ENCODE measurements at places on chromosomes 11 and 22.

DNA sequence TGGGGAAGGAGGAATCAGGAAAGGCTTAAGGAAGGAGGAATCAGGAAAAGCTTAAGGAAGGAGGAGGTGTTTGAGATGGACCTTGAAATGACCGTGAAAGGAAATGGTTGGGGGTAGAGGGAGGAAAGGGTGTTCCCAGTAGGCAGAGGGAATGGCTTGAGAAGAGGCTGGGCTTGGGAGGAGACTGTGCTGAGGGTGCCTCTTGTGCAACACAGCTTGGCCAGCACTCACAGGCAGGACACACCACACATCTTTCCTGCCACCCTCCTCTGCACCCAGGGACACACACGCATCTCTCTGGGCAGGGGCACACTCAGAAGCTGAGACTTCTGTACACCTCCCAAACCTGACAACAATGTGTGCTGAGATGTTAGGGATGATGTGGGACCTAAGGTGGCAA lies 151.4 kb downstream of the FBXO7 start:
- no peaks in the 10 kb centered on the region for H3K27me3 ChIP-seq
- peaks cover 20% of the 10 kb centered on the region for H3K4me1 ChIP-seq
- no peak overlapping the region for H3K27ac ChIP-seq
- DNase-seq, result no peak

DNA sequence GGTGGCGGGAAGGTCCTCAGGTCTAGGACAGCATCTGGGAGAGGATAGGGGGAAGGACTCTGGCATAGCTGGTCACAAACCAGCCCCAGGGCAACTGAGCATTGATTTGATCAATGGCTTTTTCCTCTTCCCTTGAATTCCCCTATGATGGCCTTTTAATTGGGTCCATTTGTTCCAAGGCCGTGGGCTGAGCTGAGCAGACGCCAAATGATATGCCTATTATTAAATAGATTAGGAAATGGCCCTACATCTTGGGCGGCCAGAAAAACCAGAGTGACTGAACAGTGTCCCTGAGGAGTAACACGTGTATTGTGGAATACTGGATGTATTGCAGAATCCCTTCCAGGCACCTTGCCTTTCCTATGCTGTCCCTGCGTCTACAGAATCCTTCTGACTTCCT lies 26.7 kb upstream of the P2RY6 start:
- no peaks in the 10 kb centered on the region for H3K36me3 ChIP-seq
- H3K27ac ChIP-seq, result no peak overlapping the region
- H3K27me3 ChIP-seq, result no peaks in the 10 kb centered on the region
- no peak overlapping the region for H3K4me3 ChIP-seq

GRCh38 chr22:27318516-27318915 lies 483.0 kb downstream of the MN1 start:
- DNase-seq, result peak; percentile 91
- H3K27me3 ChIP-seq, result peaks cover 10% of the 10 kb centered on the region
- no peaks in the 10 kb centered on the region for H3K36me3 ChIP-seq
- H3K27ac ChIP-seq, result peak overlapping the region; percentile 96

- H3K4me1 ChIP-seq, result no peaks in the 10 kb centered on the region
- no peaks in the 10 kb centered on the region for H3K27me3 ChIP-seq
- H3K27ac ChIP-seq, result no peak overlapping the region
- H3K36me3 ChIP-seq, result no peaks in the 10 kb centered on the region
These were observed 107.8 kb upstream of the CHORDC1 start for GRCh38 chr11:90330632-90331031.

GRCh38 chr11:1935156-1936071 lies 11.7 kb upstream of the MRPL23 start:
- no peak for DNase-seq
- H3K36me3 ChIP-seq, result no peaks in the 10 kb centered on the region
- no peaks in the 10 kb centered on the region for H3K27me3 ChIP-seq
- no peak overlapping the region for H3K27ac ChIP-seq
- H3K4me3 ChIP-seq, result no peak overlapping the region

- no peak for DNase-seq
- peak overlapping the region; percentile 63 for H3K27ac ChIP-seq
- no peaks in the 10 kb centered on the region for H3K36me3 ChIP-seq
- no peaks in the 10 kb centered on the region for H3K27me3 ChIP-seq
- H3K4me1 ChIP-seq, result peaks cover 10% of the 10 kb centered on the region
These were observed 23.4 kb downstream of the CLPB start for GRCh38 chr11:72410956-72411355.

DNA sequence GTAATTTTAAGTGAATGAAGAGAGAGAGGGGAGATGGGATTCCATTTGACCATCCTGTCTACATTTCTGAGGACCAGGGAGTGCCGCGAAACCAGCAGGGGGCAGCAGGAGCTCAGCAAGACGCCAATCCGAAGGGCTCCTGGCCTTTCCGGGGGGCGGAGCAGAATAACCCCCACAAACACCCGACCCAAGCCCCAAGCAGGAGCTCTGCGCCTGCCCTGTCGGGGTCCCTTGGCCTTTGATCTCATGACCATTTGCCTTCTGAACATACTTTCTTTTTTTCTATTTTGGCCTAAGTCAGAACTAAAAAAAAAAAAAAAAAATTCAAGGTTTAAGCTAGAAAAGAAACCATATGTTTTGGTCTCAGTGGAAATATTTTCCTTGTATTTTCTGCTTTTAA lies 21.9 kb upstream of the SCN2B start:
- no peak overlapping the region for H3K4me3 ChIP-seq
- H3K36me3 ChIP-seq, result no peaks in the 10 kb centered on the region
- H3K27ac ChIP-seq, result peak overlapping the region; percentile 41
- peak; percentile 74 for DNase-seq
- no peaks in the 10 kb centered on the region for H3K27me3 ChIP-seq
- peaks cover 50% of the 10 kb centered on the region for H3K4me1 ChIP-seq

DNA sequence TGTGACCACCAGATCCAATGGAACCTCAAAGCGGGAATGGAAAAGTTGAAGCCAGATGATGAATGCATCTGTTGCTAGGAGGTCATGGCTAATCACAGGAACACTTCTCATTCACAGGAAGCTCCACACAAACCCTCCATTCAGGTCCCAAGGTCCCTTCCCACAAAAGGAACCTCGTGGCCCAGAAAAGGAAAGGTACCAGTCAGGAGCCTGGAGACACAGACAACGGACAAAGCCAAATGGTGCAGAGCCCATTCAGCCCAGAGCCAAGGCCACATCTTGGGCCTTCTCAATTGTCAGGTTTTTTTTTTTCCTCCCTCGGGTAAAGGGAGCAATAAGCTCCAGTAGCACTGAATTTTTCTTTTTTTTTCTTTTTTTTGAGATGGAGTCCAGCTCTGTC lies 87.0 kb downstream of the FAM168A start:
- H3K36me3 ChIP-seq, result no peaks in the 10 kb centered on the region
- H3K27ac ChIP-seq, result no peak overlapping the region
- H3K27me3 ChIP-seq, result no peaks in the 10 kb centered on the region
- H3K4me1 ChIP-seq, result no peaks in the 10 kb centered on the region

DNA sequence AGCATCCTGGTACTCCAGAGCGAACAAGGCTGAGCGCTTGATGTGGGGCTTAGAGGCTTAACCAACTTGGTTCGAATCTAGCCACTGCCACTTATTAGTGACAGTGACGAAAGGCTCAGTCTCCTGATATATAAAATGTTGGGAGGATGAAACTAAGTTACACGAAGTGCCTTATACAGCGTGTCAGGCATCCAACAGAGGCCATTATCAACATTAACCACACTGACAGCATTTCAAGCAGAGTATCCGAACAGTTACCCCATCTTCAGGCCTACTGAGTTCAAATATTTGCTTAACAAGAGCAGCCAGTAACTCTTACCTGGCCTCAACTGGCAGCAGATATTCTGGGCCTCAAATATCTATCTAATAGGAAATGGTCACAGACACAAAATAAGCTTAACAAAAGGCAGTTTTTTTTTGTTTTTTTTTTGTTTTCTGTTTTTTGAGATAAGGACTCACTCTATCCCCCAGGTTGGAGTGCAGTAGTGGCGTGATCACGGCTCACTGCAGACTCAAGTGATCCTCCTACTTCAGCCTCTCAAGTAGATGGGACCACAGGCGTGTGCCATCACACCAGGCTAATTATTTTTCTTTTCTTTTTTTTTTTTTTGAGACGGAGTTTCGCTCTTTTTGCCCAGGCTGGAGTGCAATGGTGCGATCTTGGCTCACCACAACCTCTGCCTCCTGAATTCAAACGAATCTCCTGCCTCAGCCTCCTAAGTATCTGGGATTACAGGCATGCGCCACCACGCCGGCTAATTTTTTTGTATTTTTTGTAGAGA lies 2.9 kb downstream of the SERPIND1 start:
- no peaks in the 10 kb centered on the region for H3K27me3 ChIP-seq
- H3K4me1 ChIP-seq, result peaks cover 13% of the 10 kb centered on the region
- no peak overlapping the region for H3K4me3 ChIP-seq
- DNase-seq, result no peak
- H3K27ac ChIP-seq, result peak overlapping the region; percentile 72

- no peak for DNase-seq
- no peaks in the 10 kb centered on the region for H3K27me3 ChIP-seq
- peaks cover 8% of the 10 kb centered on the region for H3K4me1 ChIP-seq
These were observed 87.6 kb upstream of the LINC01488 start for GRCh38 chr11:69393865-69394233.

- no peaks in the 10 kb centered on the region for H3K4me1 ChIP-seq
- no peak overlapping the region for H3K27ac ChIP-seq
- H3K4me3 ChIP-seq, result no peak overlapping the region
- no peak for DNase-seq
- H3K36me3 ChIP-seq, result no peaks in the 10 kb centered on the region
These were observed 89.0 kb downstream of the SLC1A2 start for GRCh38 chr11:35330156-35330889.

DNA sequence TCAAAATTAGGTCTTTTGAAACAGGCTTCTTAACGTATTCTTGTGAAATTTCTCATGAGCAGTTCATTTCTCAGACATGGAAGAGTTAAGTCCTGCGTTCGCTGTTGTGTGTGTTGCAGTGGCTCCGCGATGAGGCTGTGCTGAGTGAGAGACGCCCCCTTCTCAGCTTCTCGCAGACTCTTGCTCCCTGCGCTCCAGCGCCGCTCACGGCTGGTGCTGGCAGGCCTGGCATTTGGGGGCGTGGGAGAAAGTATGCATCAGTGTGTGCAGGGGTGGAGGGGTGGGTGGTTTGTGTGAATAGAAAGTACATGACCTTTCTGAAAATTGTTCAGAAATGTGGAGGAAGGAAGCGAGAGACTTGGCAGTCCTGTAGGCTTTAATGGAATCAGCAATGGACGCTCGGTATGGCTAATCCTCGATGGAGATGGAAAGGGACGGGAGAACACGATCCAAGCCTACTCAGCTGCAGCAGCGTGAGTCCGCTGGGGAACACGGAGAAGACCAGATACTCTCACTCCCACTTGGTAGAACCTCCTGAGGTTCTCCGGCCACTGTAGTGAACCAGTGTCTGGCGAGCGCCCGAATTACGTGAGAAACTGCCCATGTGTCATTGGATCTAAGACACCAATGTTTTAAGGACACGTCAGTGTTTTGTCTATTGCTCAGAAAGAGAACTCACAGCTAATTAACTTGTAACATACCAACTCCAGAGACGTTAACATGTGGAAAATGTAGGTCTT lies 5.9 kb downstream of the TAB1 start:
- no peaks in the 10 kb centered on the region for H3K27me3 ChIP-seq
- H3K36me3 ChIP-seq, result peaks cover 9% of the 10 kb centered on the region
- peak; percentile 27 for DNase-seq

DNA sequence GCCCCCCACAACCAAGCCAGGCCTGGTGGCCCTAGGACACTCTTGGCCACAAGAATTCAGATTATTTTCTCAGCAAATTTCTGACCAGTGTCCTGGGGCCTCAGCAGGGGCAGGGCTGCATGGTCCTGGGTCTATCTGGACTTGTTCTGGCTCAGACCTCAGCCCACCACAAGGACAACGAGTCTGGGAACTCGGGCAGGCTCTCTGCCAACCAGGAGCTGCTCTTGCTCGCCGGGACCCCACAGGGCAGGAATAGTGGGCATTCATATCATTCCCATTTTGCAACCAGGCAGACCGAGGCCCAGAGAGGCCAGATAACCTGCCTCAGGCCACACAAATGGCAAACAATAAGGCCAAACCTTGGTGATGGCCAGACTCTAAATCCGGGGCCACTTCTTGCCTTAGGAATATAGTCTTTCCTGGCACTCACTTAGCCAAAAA lies 75.4 kb upstream of the WNT7B start:
- H3K27me3 ChIP-seq, result peaks cover 70% of the 10 kb centered on the region
- H3K4me3 ChIP-seq, result no peak overlapping the region
- H3K4me1 ChIP-seq, result peaks cover 10% of the 10 kb centered on the region
- DNase-seq, result no peak
- H3K27ac ChIP-seq, result peak overlapping the region; percentile 31

GRCh38 chr11:2740275-2740940 lies 40.6 kb upstream of the KCNQ1OT1 start:
- H3K4me1 ChIP-seq, result peaks cover 73% of the 10 kb centered on the region
- no peaks in the 10 kb centered on the region for H3K36me3 ChIP-seq
- H3K27me3 ChIP-seq, result no peaks in the 10 kb centered on the region
- peak overlapping the region; percentile 76 for H3K27ac ChIP-seq
- no peak overlapping the region for H3K4me3 ChIP-seq

- no peaks in the 10 kb centered on the region for H3K27me3 ChIP-seq
- DNase-seq, result no peak
- H3K36me3 ChIP-seq, result no peaks in the 10 kb centered on the region
- no peak overlapping the region for H3K4me3 ChIP-seq
These were observed 24.0 kb downstream of the RAB30 start for GRCh38 chr11:83047515-83048225.

- no peaks in the 10 kb centered on the region for H3K36me3 ChIP-seq
- no peak for DNase-seq
- H3K4me3 ChIP-seq, result no peak overlapping the region
- H3K27me3 ChIP-seq, result peaks cover 99% of the 10 kb centered on the region
These were observed 195 bp upstream of the ALX4 start for GRCh38 chr11:44310206-44310462.

- no peaks in the 10 kb centered on the region for H3K36me3 ChIP-seq
- no peak overlapping the region for H3K4me3 ChIP-seq
- no peaks in the 10 kb centered on the region for H3K4me1 ChIP-seq
- no peaks in the 10 kb centered on the region for H3K27me3 ChIP-seq
- no peak for DNase-seq
These were observed 586.3 kb upstream of the RAG2 start for GRCh38 chr11:37184326-37184725.

DNA sequence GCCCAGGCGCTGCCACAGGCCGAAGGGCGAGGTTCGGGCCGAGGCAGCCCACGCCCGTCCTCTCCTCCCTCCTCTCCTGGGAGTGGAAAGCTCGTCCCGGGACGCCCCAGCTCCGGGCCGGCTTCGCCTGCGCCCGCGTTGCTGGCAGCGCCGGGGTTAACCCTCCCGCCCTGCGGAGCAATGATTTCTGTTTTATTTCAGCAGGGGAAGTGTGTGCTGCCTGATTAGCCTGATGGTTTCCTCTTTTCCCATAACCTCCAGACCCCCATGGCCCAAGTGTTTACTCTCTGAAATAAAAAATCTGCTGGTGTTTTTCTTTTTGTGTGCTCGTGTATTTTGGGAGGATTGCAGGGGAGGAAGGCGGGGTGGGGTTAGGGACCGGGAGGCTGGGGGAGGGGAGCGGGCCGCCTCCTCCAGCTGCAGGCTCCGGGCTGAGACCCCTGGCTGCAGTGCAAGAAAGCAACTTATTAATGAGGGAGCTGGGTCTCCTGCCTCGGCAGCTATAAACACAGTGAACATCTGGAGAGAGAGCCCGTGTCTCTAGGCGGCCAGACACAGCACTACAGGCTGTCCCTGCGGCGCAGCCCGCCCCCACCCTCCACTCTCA lies 38.6 kb downstream of the ETS1 start:
- peaks cover 5% of the 10 kb centered on the region for H3K27me3 ChIP-seq
- DNase-seq, result peak; percentile 52
- H3K27ac ChIP-seq, result peak overlapping the region; percentile 40
- no peaks in the 10 kb centered on the region for H3K36me3 ChIP-seq
- H3K4me1 ChIP-seq, result peaks cover 12% of the 10 kb centered on the region

GRCh38 chr11:31977343-31977742 lies 113.5 kb upstream of the RCN1 start:
- H3K27ac ChIP-seq, result no peak overlapping the region
- H3K4me1 ChIP-seq, result no peaks in the 10 kb centered on the region
- H3K27me3 ChIP-seq, result peaks cover 2% of the 10 kb centered on the region
- no peak for DNase-seq

All from large intestine (tissue), 12 donors.